ENCODE measurements at places on chromosomes 1 and 21.

GRCh38 chr1:226751703-226752102, 12.6 kb upstream of the ITPKB start:
- no peak for DNase-seq

- DNase-seq: no peak
Observed at GRCh38 chr1:62716397-62716796, 28.2 kb upstream of the DOCK7 start.

- no peak for DNase-seq
Observed at GRCh38 chr1:148315071-148315811, 163.2 kb upstream of the NBPF11 start.

- no peak for DNase-seq
Observed at GRCh38 chr1:101051688-101052638, 26.4 kb upstream of the DPH5 start.

DNA sequence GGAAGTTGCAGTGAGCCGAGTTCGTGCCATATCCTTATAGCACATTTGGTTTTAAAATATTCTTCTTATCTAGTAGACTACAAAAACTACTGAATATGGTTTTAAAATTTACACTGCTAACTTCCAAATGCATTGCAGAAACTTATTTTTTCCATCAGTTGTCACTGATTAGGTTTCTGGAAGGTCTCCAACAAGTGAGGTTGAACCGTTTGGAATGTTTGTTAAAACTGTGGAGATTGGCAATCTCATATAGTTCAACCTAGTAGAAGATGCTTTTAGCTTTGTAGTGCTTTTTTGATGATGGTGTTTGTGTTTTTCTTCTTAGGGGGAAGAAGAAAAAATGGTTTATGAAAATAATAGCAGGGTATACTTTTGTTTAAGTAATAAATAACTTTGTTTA, 12.9 kb downstream of the CENPF start:
- DNase-seq: no peak

- no peak for DNase-seq
Observed at GRCh38 chr21:33651965-33652680, 9.8 kb downstream of the ITSN1 start.

- no peak for DNase-seq
Observed at GRCh38 chr1:174077749-174078490, 55.8 kb upstream of the RC3H1 start.

- DNase-seq: no peak
Observed at GRCh38 chr1:221869779-221870178, 127.9 kb upstream of the DUSP10 start.

DNA sequence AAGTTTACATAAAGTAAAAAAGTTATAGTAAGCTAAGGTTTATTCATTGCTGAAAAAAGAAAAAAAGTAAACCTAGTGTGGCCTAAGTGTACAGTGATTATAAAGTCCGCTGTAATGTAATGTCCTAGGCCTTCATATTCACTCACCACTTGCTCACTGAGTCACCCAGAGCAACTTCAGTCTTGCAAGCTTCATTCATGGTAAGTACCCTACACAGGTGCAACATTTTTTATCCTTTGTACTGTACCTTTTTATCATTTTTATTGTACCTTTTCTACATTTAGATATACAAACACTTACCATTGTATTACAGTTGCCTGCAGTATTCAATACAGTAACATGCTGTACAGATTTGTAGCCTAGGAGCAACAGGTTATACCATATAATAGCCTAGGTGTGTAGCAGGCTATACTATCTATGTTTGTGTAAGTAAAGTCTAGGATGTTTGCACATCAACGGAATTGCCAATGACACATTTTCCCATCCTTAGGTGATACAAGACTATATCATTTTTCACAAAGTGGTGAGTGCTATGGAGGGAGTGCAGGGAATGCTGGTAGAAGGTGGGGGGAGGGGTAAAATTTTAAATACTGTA, 58.0 kb upstream of the DMRTA2 start:
- no peak for DNase-seq

- no peak for DNase-seq
Observed at GRCh38 chr1:164562511-164562910, 3.5 kb downstream of the PBX1 start.

- DNase-seq: no peak
Observed at GRCh38 chr1:186849826-186850225, 21.1 kb downstream of the PLA2G4A start.

DNA sequence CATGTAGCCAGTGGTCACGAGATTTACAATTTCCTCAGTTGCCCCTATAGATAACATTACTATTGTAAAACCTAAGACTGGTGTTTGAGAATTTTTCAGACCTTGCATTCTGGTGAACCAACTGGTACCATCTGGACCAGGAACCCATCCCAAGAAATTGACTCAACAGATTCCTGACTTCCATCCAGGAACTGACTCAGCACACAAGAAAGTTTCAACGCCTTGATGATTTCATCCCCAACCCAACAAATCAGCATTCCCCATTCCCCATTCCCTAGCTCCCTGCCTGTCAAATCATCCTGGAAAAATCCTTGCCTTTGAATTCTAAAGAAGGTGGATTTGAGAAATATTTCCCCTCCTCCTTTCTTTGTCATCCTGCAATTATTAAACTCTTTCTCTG, 529.8 kb upstream of the PRMT6 start:
- DNase-seq: no peak

- DNase-seq: peak; percentile 74
Observed at GRCh38 chr1:182786223-182786994, 3.2 kb upstream of the NPL start.

GRCh38 chr1:7688659-7689058, 82.4 kb upstream of the VAMP3 start:
- no peak for DNase-seq

- no peak for DNase-seq
Observed at GRCh38 chr1:43387976-43388599, 1.5 kb downstream of the MED8 start.

- peak; percentile 77 for DNase-seq
Observed at GRCh38 chr1:3312898-3313575, 141.4 kb upstream of the ARHGEF16 start.

GRCh38 chr21:17730782-17731181, 88.4 kb downstream of the C21orf91 start:
- no peak for DNase-seq

DNA sequence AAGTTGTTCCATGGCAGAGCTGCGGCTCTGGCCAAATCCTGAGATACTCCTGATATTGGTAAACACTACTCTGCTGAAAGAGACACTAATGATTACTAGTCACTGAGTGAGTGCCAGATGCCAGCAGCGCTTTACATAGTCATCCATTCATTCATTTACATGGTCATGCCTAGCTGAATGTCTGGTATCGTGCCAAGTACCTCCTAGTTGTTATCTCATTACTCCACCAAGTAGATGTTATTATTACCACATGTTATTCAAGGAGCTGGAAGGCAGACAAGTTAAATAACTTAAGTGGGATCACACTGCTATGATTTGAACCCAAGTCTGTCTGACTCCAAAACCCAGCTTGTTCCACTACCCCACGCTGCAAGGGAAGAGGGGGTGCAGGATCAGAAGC, 4.7 kb downstream of the OLFML2B start:
- DNase-seq: no peak
